ENCODE measurements at places on chromosomes 11 and 22.

DNA sequence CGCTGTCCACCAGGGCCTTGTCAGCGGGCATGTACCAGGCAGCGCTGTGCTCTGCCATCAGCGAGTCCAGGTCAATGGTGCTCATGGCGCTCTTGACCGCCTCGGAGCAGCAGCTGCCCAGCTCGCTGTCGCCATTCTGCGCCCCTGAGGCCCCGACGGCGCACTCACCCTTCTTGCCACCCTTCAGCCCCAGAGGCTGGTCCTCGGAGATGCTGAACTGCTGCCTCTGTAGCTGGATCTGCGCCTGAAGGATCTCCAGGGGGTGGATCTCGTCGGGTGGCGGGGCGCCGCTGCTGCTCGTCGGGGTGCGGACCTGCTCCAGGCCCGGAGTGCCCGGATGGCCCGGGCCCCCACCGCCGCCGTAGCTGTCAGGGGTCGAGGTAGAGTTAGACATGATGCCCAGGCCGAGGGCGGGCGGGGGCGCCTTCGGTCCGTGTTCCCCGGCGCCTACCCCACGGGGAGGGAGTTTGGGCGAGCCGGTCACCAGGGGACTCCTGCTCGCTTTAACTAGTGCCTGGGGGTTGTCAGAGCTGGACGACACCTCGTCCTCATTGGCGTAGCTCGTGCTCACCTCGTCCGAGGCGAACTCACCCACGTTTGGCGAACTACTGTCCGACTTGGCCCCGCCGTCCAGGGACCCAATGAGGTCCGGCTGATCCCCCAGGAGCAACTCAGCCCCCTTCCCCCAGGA is 4.6 kb downstream of the MN1 start:
- DNase-seq, result no peak

- DNase-seq, result no peak
Measured at GRCh38 chr11:22432291-22433093, 94.3 kb downstream of the SLC17A6 start.

DNA sequence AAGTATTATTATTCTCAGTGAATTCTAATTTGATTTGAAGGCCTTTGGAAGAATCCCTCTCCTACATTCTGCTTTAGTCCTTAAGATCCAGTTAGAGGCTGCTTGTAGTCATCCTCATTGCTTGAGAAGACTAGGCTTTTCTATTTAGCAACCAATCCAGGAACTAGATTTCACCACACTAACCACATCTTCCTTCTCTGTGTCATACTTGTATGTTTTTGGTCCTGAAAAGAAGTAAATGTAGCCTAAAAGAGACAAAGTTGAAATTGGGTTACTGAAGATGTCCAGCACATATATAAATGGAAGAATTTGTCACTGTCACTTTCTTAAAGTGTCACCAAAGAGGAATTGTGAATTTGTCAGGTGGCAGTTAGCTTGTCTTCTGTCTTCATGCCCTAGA is 46.6 kb upstream of the MMP7 start:
- peak; percentile 51 for DNase-seq

DNA sequence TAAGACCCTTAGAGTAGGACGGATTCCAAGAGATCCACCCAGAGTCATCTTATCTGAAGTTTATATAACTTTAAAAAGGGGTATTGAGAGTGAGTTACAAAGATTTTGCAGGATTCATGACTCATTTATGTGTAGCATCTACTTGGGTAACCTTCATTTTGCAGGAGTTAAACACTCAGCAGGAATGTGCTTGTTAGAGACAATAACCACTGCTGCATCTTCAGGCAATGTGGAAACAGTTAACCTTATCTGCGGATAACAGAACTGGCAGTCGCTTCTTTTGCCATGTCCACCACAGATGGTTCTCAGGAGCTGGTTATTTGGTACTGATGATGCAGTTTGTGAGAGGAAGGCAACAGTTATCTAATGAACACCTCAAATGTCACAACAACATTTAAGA is 417.9 kb upstream of the DDI1 start:
- no peak for DNase-seq

- no peak for DNase-seq
Measured at GRCh38 chr11:127679816-127680545, 679.4 kb upstream of the KIRREL3 start.

DNA sequence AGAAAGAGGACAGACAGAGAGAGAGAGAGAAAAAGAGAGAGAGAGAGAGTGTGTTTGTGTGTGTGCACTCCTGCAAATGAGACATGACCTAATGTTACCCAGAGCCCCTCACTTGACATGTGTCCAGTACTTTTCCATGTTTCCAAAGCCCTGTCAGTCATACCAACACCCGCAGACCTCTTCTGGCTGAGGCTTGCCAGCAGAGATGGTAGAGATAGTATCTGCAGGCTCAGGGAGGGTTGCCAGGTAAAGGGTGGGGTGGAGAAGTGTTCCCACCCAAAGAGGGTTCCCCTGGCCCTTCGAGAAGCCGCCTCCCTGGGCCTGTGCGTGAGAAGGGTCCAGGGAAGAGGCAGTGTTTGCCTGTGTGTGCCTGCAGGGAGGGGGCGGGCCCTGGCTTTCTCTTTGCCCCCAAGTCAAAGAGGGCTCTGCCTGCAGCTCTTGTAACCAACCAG is 40.7 kb downstream of the POU2F3 start:
- no peak for DNase-seq

GRCh38 chr11:115221461-115222069 is 282.6 kb downstream of the CADM1 start:
- DNase-seq, result no peak

- DNase-seq, result peak; percentile 43
Measured at GRCh38 chr11:47950396-47950795, 30.0 kb upstream of the PTPRJ start.

DNA sequence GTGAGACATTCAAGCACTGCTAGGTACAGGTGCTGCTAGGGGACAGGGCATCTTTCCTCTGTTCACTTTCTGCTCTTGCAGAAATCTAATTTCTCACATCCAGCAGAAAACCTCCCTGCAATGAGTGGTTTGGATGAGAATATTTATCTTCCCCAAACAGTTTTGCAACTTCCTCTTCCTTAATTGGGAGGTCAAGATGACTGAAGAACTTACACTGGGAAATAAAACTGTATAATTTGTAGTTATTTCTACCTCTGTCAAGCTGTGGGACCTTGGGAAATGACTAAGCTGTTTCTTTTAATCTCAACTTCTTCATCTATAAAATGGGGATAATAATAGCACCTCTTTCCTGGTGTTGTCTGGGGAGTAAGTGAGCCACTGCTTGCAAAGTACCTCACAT is 69.8 kb downstream of the PRR5L start:
- DNase-seq, result peak; percentile 63

DNA sequence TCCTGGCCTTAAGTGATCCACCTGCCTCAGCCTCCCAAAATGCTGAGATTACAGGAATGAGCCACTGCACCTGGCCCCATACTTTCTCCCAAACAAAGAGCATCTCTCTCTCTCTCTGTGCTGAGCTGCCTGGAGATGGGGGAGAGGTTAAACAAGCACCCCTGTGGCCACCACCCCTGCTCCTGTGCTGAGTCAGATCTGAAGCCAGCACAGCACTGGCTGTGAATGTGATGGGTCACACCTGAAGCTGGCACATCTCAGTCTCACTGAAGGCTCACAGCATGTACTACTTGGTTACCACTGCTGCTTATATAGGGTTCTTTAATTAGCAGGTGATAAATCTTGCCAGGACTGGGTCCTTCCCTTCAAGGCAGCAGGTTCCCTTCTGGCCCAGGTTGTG is 10.8 kb upstream of the WEE1 start:
- no peak for DNase-seq

DNA sequence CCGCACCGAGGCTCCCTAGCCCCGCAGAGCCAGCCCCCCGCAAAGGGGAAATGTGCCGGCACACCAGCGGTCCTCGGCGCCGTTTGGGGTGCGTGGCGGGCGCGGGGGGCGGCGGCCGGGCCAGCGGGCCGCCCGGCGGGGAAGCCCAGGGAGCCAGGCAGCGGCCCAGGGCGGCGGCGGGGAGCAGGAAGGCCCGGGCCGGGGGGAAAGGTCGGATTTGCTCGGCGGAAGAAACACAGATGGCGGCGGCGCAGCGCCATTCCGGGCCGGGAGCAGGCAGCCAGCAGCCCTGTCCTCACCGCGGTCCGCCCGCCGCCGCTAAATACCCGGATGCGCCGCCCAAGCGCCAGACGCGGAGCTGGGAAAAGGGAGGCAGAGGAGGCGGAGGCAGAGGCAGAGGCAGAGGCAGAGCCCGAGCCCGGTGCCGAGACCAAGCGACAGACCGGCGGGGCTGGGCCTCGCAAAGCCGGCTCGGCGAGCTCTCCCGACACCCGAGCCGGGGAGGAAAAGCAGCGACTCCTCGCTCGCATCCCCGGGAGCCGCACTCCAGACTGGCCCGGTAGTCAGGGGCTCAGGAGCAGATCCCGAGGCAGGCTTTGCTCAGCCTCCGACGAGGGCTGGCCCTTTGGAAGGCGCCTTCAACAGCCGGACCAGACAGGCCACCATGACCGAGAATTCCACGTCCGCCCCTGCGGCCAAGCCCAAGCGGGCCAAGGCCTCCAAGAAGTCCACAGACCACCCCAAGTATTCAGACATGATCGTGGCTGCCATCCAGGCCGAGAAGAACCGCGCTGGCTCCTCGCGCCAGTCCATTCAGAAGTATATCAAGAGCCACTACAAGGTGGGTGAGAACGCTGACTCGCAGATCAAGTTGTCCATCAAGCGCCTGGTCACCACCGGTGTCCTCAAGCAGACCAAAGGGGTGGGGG is 2.6 kb upstream of the GCAT start:
- peak; percentile 84 for DNase-seq

Data from GDM1 (cell line).